ENCODE measurements at places on chromosomes 6 and 20.

DNA sequence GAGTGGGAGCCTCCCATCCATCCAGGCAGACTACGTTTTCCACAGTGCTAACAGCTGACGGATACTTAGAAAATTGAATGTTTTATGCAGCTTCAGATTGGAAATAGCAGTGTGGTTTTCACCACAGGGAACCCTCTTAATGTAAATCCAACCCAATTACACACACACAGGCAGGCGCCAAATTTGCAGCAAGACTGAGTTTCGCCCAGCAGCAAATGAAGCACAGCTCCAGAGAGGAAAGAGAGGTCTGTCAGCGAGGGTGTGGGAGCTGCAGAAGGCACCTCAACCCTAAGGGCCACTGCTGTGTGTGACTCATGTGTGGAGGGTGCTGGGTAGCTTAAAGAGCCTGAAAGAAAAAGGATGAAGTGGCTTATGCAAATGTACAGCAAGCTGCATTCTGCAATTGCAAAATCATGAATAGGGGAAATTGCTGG is 365.7 kb downstream of the MAFB start:
- DNase-seq: no peak

GRCh38 chr20:42443200-42443599 is 746.5 kb downstream of the PTPRT start:
- no peak for DNase-seq

DNA sequence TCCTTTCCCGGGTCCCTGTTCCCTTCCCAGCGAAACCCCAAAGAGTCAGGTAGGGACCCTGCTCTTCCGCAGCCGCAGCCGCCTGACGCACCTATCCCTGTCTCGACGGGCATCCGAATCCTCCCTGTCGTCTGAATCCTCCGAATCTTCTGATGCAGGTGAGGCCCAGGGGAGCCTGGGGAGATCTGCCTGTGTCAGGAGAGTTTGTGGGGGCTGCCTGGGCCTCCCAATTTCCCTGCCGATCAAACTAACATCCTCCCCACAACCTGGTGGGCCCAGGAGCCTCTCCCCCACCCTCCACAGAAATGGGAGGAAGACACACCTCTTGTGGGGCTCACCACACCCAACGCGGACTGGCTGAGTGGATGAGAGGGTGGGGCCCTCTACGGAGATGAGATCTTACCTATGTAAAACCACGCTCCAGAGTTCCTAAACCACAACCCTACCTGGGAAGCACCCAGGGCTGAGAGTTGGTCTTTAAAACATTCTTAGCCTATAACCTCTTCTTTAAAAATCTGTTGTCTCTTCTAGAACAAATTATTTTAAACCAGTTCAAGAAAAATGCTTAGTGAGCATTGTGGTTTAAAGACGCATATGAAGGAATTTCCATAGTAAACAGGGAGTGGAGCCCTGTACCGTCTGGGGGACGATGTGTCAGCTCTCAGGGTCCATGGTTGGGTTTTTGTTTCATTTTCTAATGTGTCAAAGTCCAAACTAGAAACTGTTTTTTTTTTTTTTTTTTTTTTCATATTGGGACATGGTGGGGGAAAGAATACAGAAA is 1.7 kb downstream of the CDC25B start:
- DNase-seq: no peak

GRCh38 chr6:75208298-75209183 is 2.7 kb upstream of the COL12A1 start:
- no peak for DNase-seq

DNA sequence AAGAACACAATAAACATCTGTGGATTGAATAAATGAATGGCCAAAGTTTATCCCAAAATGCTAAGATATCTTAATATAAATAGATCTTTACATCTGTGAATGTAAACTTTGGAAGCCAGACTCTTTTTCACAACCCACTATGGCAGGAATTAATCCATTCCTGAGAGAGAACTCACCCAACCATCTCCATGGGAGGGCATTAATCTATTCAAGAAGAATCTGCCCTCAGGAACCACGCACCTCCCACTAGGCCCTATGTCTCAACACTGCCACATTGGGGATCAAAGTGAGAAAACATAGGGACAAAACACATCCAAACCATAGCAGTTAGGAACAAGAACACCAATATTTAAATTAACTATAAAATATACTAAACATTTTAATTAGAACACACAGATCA is 3.4 kb downstream of the UBE3D start:
- no peak for DNase-seq

DNA sequence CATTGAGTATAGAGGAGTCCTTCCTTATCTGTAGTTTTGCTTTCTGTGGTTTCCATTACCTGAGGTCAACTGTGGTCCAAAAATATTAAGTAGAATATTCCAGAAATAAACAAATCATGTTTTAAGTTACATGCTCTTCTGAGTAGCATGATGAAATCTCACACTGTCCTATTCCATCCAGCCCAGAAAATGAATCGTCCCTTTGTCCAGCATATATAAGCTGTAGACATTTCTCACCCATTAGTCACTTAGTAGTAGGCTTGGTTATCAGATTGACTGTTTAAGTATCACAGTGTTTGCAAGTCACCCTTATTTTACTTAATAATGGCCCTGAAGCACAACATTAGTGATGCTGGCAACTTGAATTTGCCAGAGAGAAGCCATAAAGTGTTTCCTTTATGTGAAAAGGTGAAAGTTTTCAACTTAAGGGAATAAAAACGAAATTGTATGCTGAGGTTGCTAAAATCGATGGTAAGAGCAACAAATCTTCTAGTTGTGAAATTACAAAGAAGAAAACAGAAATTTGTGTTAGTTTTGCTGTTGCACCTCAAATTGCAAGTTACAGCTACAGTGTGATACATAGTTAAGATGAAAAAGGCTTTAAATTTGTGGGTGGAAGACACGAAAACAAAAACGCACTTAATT is 198.6 kb upstream of the SIM1 start:
- no peak for DNase-seq

DNA sequence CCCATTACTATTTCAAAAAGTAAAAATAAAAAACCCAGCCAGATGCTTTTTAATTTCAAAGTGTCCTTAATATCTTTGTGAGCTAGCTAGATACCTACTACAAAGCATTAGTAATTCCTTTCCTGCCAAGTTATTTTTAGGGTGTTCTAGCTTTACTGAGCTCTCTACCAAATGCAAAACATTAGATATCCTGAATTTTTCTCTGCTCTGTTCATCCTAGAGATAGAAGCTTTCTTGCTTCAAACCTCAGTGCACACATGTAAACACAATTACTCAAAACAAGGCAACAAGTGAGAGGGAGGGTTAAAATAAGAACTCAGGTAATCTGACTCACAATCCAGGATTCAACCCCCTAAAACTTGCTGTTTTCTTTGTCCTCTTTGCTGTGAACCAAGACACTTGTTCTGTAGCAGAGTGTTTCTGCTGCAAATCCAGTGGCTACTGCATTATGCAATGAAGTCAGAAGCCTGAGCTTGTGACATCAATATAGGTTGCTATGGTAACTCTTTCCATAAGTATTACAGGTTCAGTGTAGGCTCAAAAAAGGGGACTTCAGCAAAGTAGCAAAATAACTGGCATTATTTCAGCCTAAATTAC is 72.6 kb upstream of the STXBP5 start:
- DNase-seq: no peak

GRCh38 chr6:70709826-70710225 is 42.1 kb downstream of the SMAP1 start:
- no peak for DNase-seq

DNA sequence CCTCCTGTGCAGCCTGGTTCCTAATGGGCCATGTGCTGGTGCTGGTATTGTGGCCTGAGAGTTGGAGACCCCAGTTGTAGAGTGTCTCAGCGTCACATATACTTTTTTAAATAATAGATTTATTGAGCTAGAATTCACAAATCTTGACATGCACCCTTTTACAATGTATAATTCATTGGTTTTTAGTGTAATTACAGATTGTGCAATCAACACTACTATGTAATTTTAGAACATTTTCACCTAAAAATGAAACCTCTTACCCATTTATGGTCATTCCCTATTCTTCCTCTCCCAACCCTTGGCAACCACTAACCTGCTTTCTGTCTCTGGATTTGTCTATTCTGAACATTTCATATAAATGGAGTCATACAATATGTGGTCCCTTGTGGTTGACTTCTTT is 10.6 kb downstream of the PRIM2 start:
- DNase-seq: no peak

- DNase-seq: no peak
Measured at GRCh38 chr20:47230811-47231256, 125.7 kb downstream of the ZMYND8 start.

DNA sequence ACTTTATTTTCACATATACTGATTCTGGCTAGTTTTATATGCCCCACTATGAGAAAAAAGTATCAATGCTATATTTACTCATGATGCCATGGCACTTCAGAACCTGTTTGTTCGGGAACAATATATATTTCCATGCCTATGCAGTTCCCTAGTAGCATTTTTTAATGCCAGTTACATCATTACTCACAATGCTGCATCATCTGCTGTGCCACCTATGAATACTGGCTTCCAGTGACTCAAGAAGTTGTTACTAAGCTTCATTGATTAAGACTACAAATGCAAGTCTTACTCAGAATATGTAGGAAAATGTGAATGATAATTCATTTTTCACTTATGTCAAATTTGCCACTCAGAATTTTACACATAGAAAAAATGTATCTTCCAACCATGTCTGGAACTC is 97.9 kb downstream of the MAFB start:
- no peak for DNase-seq

- no peak for DNase-seq
Measured at GRCh38 chr20:19697415-19697814, 60.6 kb upstream of the RIN2 start.

DNA sequence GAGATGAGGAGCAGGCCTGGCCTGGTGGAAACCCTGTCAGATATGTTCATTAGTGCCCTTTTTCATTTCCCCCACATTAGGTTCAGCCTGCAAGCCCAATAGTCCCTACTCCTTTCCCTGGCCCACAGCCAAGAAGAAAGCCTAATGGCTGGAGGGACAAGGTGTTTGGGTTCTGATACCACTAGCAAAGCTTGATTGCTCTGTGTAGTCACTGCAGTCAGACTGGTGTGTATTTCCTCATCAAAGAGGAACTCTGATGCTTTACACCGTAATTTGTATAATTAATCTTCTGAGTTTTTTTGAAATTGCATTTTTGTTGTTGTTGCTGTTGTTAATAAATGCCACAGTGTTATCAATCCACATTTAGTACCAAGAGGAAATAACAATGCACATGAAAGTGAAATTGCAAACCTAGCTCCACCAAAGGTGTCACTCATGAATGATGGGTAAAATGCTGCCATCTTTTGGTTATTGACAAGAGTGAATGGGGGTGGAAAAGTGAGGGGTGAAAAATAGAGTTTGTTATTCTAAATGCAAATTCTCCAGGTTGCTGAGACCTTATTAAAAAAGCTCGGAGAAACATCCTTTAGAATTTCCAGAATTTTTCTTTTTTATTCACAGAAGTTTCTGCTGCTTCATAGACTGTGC is 320.2 kb upstream of the POU3F2 start:
- no peak for DNase-seq

DNA sequence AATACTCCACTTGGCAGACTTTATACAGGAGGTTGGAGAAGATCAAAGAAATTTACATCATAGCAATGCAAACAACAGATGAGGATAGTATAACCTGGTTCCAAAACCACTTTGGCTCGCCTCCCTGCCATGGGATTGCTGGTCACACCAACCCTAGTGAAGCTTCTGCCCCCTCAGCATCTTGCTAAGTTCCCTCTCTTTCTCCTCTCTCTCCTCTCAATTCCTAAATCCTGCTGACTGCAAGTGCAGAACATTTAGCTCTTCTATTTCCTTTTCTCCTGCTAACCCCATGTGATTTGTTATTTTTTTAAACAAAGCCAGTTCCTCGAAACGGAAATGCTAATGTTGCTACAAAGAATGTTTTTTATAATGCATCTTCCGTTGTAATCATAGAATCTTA is 50.3 kb upstream of the LY86 start:
- no peak for DNase-seq

DNA sequence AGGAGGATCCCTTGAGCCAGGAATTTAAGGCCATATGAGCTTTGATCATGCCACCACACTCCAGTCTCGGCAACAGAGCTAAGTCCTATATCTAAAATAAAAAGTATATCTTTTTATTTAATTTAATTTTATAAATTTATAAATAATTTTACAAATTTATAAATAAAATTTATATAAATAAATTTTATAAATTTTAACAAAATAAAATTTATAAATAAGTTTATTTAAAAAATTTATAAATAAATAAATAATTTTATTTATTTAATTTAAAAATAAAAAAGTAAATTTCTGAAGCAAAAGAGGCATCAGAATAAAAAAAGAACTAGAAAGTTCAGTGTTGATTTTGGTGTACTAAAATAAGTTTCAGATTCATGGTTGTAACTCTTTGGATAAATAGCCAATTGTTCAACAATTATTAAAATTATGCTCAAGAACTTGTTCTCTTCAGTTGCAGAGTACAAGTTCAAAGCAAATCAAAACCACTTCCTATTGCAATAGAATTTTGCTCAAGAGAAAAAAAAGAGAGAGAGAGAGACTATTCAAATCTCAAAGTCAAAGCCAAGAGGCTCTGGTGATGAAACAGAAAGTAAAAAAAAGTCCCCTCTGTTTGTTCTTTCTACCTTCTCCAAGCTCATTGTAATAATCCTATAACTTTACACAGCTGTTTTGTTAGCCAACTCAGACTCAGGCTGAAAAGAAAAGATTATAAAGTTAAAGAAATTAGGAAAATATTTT is 547.5 kb upstream of the ADGRB3 start:
- DNase-seq: no peak

DNA sequence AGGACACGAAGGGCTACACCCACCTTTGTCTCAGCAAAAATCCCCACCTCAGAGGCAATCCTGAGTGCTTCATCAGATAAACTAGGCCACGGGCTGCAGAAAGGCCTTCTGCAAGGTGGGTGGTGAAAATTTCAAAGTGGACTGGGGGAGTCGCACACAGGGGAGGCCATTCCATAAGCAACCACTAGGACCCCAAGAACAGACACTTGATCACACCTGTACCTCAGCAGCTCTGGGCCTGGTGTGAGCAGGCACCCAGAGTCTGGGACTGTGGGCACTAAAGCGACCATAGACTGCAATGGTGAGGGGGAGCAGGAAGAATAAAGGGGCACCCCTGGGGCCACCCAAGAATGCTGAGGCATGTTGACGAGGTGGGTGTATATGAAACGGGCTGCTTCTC is 52.6 kb downstream of the SERAC1 start:
- no peak for DNase-seq

GRCh38 chr20:58558486-58559367 is 43.5 kb upstream of the APCDD1L start:
- DNase-seq: no peak

- no peak for DNase-seq
Measured at GRCh38 chr6:14147891-14148290, 30.3 kb downstream of the CD83 start.

DNA sequence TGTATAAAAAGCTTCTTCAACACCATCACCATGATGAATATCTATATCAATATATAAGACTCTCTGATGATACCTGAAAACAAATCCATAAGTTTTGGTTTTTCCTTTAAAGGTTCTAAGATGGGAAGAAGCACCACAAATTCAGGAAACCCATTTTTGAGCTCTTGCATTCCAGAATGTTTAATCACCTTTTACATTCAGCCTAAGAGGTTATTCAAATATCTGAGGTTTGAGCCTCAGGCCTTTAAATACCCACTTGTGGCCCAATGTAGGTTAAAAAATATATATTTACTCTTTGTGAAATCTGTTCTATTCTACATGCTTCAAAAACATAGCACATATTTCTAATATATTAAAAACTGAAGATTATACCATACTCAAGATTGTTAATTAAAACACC is 17.6 kb downstream of the HDAC2 start:
- no peak for DNase-seq
